Stimulated activated CD4-positive, alpha-beta T cell treated with anti-CD3 and anti-CD28 coated beads, Interleukin-1b, Interleukin-23, amount 100 ng/mL, for 24 hours (primary cell): ENCODE measurements at places on chromosomes 3 and 15.
A peak's percentile ranks its signal among the peaks of the same experiment; 100 is the strongest.

DNA sequence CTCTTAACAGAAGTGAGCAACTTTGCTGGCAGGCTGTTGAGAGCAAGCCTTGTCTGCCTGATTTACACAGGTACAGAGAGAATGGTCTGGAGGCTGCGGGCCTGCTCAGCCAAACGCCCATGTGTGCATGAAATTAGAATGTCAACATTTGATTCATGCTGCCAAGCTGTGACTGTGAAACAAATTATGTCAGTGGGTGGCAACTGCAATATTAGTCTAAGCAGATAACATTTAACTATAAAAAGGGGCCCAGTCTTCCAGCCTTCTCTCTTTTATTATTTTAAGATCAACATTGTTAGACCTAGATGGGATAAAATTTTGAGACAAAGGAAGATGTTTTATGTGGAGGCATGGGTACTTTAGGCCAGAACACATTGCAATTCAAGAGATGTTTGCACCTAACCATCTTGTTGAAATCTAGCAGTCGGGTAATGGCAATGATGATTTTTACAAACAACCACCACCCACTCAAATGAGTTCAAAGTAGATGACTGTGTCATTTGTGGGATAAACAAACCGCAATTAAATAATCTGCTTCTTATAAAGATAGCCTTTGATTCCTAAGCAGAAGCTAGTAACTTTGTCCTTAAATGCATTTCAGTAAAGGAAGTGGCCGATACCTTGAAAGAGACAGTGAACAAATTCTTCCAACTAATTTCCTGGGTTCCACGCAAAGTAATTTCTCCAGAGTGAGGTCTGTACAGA is 70.2 kb downstream of the FOXB1 start:
- no peak for DNase-seq

- DNase-seq, result no peak
These were observed 3.6 kb upstream of the TMPRSS7 start for GRCh38 chr3:112030901-112031300.

GRCh38 chr15:41554915-41555314 is 4.1 kb upstream of the TYRO3 start:
- DNase-seq, result no peak

DNA sequence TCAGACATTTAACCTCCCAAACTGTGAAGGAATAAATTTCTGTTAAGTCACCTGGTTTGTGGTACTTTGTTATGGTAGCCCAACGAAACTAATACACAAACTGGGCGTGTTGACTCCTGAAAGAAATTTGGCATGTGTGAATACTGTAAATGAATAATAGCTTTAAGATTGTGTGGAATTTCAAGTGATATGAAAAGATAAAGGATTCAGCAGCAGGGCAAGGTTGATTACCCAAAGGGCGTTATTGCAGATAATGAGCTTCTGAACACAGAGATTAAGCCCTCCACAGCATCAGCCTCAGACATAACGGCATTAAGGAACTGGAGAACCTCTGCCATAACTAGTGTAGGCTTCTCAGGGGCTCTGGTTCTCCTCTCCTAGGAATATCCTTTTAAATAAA is 451.5 kb upstream of the NECTIN3 start:
- DNase-seq, result no peak

DNA sequence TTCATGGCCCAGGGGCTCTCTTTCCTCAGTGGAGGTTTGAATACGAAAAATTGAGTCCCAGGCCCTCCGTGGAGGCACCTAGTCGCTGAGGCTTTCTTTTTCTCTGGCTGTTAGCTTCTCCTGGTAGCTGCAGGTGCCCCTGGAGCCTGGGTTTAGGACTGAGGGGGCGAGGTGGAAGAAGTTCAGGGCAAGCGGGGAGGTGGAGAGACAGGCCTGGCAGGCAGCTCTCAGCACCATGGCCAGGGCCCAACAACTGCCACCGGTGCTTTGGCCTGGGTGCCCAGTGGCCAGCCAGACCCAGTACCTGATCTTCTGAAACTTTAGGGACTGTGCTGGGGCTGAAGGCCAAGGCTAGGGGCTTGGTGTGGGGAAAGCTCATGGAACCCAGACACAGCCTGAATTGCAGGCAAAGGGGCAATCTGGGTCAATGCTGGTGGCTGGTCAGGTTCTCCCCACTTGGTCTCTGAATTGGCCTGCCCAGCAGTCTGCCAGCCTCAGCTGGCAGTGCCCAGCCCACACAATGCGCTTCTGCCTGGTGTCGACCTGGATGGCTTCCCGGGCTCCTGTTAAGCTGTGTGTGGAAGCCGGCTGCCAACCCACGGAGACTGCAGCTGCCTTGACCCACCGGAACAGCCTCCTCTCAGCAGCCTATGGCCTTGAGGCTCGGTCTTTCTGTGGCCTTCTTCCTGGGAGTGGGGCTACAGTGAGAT is 30.3 kb upstream of the POLG start:
- DNase-seq, result no peak

- no peak for DNase-seq
These were observed 156.6 kb upstream of the IL12A start for GRCh38 chr3:159832024-159832423.

DNA sequence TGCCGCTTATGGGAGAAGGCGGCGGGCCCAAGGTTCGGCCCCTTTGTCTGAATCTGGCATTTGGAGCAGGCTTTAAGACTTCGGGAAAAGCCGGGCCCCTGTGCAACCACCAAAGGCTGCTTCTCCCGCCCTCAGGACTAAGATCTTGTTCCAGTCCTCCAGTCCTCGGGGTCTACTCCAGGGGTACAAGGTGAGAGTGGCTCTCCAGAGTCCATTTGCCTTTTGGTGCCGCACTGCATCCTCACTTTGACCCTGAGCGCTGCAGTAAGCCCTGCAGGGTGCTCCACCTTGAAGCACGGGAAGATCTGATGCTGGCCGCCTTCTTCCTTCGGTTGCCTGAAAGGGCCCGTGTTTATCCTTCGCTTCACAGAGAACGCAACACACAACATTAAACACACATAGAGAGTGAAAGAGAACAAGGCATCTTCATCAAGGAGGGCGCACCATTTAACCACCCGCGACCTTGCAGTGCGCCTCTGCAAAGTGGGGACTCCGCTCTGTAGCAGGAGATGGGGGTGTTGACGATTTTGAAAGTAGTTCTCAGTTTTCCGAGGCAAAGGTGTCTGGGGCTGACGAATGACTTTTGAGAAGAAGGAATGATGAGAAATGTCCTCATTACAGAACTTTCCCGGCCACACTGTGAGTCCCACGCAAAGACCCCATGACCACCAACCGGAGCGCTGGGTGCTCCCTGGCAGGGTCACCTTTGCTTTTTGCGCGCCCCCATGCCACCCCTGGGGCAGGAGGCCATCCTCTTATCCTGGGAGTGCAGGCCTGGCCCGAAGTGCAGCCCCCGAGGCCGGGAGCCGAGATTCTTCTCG is 1.0 kb downstream of the PIGZ start:
- no peak for DNase-seq

DNA sequence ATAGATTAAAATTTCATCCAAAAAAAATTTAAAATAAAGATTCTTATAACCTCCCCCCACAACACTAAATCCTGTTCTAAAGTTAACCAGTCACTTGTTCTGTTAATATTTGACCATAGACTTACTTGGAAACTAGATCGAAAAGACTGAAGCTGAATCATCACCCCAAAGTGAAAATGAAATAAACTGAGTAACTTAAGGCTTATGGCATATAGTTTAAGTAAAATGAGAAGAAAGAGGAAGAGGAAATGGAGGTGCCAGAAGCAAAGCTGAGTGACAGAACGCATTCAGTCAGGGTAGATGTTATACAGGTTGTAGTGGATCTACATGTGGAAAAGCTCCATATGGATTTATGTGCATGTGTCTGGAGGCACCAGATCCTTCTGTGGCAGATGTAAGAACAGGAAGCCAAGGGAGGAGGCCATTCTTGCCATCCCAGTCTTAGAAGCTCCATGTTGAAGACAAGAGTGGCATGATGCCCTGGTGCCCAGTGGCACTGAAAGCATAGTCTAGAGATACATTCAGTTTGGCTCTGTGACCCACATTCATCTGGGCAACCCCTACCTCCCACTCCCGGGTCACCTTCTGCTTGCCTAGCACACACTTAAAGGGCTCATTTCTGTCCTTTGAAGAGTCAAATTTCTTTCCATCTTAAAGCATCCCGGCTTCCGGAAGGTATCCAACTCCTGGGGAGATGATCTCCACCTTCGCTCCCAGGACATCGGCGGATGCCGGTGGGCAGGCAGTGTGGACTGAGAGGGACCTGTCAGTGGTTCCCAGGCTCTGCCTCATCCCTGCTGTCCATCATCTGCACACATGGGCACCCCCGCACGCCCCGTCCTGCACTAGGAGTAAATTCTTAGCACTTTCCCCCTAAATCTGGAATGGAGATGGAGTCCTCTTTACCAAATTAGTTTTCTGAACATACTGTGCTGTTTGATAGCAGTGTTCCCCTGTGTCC is 90.8 kb downstream of the NEO1 start:
- DNase-seq, result no peak

DNA sequence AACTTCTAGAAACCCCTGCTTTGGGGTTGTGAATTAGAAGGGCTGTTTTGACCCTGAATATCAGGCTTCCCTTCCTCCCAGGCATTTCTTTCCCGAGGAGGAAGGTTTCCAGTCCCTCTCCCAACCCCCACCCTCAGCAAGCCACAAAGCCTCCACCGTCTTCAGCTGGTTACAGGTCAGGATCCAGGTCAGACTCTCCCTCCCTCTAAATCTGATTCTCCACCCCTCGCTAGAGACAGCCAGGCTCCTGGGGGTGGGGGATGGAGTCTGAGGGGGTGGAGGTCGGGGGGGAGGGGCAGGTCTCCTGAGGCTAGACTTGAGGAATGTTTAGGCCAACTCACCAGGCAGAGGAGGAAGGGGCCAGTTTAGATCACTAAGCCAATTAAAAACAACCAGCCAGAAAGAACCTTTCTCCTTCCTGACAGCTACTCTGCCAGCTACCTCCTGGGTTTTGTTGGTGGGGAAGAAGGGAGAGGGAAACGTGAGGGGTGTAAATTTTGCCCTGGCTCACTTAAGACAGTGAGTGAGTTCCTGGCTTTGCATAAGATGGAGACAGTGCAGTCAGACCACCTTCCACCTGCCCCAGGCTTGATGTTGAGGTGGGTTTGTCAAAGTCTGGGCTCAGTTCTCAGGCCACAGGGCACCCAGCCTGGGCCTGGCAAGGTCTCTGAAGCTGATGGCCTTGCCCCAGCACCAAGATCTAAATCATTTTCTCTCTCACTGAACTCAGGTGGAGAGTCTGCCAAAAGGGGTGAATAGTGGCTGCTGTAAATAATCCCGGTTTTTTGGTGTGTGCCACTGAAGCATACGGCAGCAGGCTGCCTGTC is 19.5 kb downstream of the BMF start:
- DNase-seq, result no peak

DNA sequence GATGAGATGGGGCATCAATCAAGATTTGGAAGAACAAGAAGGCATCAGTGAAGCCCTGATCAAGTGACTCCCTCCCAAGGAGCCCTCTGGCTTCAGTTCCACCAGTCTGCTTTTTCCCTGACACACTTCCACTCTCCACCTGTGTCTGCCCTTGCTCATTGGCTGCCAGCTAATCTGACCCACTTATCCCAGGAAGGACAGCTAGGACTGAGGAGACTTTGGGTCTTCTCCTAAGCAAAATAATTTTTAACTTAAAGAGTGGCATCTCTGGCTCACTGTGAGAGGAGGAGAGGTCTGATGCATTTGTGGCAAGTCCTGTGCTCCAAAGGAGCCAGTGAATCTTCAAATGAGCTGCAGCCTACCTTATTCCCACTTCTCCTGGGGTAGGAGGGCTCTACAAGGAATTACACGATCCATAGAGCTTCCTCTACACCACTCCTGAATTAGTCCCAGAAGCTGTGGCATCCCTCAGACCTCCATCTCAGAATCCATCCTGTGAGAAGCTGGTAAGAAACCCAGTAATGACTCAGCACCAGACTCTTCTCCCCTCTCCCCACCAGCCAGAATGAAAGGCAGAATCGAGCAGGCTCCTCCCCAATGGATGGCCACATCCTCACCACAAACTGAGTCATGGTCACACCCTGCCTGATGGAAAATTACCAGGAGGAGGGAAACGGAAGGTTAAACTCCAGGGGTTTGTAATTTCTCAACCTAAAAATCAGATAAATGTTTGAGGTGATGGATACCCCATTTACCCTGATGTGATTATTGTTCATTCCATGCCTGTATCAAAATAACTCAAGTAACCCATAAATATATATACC is 6.3 kb upstream of the PKM start:
- peak; percentile 48 for DNase-seq

GRCh38 chr3:155805204-155805801 is 775 bp downstream of the C3orf33 start:
- peak; percentile 2 for DNase-seq

GRCh38 chr15:59968314-59968713 is 35.8 kb upstream of the FOXB1 start:
- DNase-seq, result no peak

DNA sequence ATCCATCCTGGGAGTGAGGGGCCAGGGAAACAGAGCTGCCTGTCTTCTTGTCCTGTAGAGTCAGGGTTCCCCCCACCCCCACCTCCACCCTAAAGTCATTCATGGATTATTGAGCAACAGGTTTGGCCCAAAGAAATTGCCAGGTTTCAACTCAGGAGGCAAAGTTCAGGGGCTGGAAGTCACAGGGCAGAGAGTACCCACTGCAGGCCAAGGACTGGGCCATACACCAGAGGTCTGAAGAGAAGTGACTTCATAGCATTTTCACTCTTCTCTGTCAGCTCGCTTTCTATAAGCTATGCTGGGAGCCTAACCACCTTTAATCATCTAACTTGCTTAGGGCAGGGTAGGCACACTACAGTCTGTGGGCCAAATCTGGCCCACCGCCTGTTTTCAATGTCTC is 50.1 kb downstream of the STARD5 start:
- DNase-seq, result no peak

DNA sequence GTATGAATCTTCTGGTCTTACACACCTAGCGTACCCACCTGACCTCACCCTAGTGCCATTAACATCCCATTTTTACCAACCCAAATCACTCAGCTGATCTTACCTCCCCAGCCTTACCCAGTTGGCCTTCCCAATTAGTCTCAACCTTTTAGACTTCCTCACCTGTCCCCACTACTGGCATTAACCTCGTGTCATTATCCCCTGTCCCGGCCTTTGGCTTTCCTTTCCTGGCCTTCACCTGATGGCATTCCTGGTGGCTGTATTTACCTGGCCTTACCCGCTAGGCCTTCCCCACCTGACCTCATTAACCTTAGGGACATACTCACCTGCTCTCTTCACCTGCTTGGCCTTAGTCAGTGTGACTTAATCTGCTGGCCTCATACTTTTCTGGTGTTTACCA is 104.1 kb downstream of the IL12A start:
- DNase-seq, result no peak
